H4 (cell line): ENCODE measurements at places on chromosomes 6 and 20. TPM values are rescaled to one million over a fixed set of nuclear protein-coding genes. Genes with fewer than 3 reads are reported as not detected.

- no peak for DNase-seq
Measured at GRCh38 chr6:83221889-83222479, 28.8 kb downstream of the RWDD2A start.

- DNase-seq, result no peak
Measured at GRCh38 chr20:46698788-46699187, 9.5 kb upstream of the TP53RK start.

DNA sequence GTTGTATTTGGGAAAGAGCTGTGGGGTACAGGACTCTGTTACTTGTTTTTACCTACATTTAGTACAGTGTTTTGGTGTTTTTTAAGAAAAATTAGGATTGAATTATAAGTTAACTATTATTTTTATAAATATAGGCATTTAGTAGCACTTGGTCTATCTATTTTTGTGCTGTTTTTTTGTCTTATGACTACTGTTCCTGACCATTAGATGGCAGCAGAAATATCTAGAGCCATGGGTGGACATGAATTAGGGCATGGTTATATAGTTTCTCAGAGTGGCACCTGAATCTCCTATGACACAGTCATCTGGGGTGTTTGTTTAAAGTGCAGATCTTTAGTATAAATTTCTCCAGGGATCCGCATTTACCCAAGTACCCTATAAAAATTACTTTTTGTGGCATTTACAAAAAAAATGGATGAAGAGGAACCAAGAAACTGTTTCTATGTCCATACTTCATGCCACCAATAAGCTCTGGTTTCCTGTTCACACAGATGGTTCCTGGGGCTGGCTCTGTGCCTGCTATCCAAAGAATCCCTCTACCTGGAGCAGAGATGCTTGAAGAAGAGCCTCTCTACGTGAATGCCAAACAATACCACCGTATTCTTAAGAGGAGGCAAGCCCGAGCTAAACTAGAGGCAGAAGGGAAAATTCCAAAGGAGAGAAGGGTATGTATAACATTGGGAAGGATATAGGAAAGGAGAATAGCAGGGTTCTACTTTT is 19.8 kb downstream of the NFYA start:
- DNase-seq, result peak; percentile 25

GRCh38 chr6:45572833-45573232 is 195.1 kb upstream of the SUPT3H start:
- DNase-seq, result no peak

- peak; percentile 63 for DNase-seq
Measured at GRCh38 chr20:46206025-46206424, 87.9 kb downstream of the CD40 start.

GRCh38 chr20:62597416-62598115 is 44.7 kb upstream of the SLCO4A1 start:
- DNase-seq, result no peak

DNA sequence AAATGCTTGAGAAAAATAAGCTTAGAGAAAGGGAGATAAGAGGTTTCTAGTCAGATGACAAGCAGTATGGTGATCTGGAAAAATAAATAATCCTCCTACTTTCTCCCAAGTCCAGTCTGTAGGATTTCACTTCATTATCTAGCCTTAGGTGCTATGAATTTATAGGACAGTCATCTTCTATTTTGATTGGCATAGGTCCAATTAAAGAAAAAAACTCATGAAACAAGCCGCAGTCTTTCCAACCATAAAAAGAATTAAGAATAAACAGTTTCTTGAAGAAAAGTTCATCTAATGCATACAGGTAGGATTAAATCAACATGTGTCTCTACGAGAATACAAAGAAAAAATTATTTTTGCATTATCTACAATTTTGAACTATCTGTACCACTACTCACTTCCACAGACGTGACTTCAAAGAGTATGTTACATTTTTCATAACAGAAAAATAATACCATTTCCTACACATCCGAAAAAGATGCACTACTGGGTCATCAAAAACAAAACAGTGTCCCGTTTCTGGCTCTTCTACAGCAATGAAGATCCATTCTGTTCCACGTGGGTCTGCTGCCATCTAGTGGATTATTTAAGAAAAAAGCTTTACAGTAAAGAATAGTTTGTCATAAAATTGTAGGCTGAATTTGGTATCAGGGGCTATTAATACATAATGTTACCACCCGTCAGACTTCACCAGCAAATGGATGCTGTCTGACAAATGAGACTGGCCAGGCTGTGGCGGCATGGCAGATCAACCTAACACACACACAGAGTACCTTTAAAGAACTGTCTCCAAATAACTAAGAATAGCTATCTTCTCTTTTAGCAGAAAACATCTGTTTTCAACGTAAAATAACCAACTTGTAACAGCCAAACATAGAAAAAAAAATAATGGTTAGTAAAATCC is 28.9 kb downstream of the STX7 start:
- DNase-seq, result peak; percentile 29

GHRH gene
- not detected in 2 replicates for total RNA-seq

TSBP1 gene
- not detected in 2 replicates for total RNA-seq

DNA sequence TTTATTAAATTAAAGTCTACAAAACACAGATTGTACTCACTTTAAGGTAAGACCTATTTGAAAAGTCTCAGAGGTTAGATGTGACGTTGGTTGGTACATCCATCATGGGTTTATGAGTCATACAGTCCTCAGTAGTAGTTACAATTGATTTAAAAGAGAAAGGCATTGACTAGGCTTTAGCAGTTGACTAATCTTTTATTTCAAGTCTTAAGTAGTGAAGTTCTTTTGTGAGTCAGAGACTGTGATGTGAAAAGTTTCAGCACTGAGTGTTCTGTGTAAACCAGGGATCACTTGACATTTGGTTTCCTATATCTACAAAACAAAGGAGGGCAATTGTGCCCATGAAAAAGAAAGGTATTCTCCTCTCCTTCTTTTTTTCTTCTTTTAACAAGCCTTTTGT is 221.3 kb downstream of the GRIK2 start:
- DNase-seq, result no peak

PTCRA gene
- total RNA-seq, result not detected in 2 replicates

APCDD1L gene
- 1.5 and 1.7 TPM in 2 replicates for total RNA-seq

GRCh38 chr6:81847866-81848265 is 95.4 kb upstream of the TENT5A start:
- no peak for DNase-seq

GPLD1 gene
- total RNA-seq, result 0.08 TPM in 1 of 2 replicates, not detected in the other

- no peak for DNase-seq
Measured at GRCh38 chr6:22896696-22897095, 327.3 kb downstream of the HDGFL1 start.

DNA sequence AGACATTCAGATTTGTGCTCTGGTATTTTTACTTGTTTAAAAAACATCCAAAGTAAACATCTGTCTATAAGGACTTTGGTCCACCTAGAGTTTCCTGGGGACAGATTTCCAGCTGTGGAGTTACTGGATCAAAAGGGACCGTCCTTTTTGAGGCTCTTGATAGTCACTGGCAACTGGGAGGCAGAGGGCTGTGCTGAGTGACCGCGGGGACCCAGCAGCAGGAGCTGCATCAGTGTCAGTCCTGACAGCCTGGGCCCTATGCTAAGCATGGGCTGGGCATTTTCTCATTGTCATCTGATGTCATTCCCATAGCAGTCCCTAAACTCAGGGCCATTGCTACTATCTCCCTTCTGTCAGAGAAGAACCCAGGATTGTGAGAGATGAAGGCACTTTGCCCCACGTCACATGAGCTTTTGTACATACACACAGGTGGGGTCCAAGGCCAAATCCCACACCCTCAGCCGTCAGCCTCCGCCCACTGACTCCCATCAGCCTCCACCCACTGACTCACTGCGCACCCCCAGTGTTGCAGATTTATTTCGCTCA is 293.8 kb downstream of the TAF4 start:
- no peak for DNase-seq

GRCh38 chr6:137231895-137232294 is 12.7 kb upstream of the IFNGR1 start:
- no peak for DNase-seq

KCNG1 gene
- total RNA-seq, result 11.3 and 24.5 TPM in 2 replicates

GRCh38 chr6:47353871-47354270 is 44.2 kb upstream of the TNFRSF21 start:
- no peak for DNase-seq

PLCB1 gene
- 9.0 and 10.6 TPM in 2 replicates for total RNA-seq

GRCh38 chr6:146339716-146340115 is 203.9 kb upstream of the RAB32 start:
- DNase-seq, result peak; percentile 62

FKBP1A gene
- 124 and 134 TPM in 2 replicates for total RNA-seq

DNA sequence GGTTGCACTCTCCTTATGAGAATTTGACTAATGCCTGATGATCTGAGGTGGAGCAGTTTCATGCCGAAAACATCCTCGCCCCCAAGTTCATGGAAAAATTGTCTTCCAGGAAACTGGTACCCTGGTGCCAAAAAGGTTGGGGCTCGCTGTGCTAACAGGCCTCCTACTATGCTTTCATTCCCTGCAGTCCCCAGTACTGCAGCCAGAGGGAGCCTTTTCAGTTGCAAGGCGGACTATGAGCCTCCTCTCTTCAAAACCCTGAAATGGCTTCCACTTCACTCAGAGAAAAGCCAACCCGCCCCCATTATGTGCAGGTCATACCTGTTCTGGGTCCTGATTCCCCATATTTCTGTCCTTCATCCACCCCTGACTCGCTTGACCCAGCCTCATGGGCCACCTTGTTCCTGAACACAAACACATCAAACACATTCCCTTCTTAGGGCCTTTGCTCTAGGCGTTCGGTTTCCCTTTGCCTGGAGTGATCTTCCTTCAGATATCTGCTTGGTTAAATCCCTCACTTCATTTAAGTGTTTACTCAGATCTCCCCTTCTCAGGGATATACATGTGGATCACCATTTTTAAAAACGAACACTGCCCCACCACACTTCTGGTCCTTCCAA is 173.7 kb downstream of the PHACTR1 start:
- no peak for DNase-seq

PI3 gene
- not detected in 2 replicates for total RNA-seq

CST2 gene
- total RNA-seq, result not detected in 2 replicates

- no peak for DNase-seq
Measured at GRCh38 chr20:16599257-16599656, 26.0 kb upstream of the KIF16B start.

DNA sequence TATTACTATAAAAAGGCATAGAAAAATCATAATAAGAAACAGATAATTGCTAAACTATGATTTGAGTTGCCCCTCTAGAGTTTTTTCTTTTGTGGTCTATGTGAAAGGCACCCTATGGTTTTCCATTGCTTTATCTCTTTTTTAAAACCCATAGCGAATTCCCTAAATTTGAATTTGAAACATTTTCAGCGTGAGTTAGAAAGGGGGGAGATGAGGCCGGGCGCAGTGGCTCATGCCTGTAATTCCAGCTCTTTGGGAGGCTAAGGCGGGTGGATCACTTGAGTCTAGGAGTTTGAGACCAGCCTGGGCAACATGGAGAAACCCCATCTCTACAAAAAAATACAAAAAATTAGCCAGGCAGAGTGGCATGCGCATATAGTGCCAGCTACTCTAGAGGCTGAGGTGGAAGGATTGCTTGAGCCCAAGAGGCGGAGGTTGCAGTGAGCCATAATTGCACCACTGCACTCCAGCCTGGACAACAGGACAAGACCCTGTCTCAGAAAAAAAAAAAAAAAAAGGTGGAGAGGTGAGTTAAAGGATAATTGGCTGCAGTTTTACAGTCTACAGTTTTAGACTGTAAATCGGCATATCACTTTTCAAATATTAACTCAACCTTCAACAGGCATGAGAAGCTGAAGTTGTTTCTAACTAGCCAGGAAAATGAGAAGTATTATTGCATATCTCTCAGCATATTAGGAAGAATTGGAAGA is 46.3 kb downstream of the SHLD1 start:
- no peak for DNase-seq

AGPAT4 gene
- 3.4 and 3.9 TPM in 2 replicates for total RNA-seq

DNA sequence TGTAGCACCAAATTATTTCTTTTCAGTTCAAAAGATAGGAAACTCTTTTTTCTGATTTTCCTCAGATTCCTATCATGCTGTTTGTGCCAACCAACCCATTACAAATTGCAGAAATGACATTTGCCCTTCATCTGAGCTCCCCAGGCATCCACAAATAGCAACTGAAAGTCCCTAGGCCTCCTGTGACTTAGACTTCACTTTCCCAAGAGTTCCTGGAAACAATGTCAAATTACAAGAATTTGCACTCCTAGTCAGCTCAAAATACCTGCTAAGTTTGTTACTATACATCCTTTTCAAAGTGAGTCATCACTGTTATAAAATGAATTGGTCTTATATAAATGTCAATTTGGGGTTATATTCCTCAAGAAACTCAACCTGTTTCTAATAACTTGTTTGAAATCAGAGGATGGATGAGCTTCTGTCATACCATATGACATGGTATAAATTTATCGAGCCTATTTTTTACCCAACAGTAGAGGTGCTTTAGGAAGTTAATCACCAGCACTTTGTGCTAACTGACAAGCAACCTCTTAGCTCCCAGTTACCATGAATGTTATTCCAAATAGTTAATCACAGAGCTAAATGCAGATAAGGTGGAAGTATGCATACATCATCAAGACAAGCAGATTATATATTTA is 256.5 kb downstream of the HACE1 start:
- no peak for DNase-seq

DNA sequence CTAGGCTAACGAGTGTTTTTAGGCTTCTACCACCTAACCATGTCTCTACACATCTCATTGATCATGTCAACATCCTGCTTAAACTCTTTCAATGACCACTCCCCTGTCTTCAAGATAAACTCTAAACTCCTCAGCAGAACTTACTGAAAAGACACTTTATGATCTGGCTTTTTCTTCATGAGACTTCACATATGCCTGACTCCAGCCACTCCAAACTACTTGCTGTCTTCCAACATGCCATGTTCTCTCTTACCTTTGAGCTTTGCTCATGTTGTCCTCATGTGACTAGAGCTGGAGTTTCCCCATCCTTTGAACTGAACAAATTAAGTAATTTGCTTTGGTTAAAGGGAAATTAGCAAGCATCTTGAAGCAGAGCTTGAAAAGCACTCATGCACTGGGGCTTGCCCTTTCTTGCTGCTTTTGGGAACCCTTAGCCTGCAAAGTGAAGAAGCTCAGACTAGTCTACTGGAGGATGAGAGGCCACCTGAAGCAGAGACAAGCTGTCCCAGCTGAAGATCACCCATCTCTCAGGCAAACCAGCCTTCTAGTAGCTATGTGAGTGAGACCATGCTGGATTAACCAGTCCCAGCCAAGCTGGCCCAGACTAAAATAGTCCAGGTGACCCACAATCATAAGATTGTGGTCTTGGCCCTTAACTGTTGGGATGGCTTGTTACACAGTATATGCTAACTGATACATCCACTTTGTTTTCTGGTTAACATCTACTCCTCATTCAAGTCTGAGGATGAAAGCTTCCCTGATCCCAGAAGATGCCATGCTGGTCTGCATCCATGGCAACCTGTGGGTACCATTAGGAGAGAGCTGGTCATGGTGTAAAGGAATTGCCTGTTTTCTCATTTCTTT is 235.8 kb downstream of the GMPR start:
- DNase-seq, result no peak
